Metanephros (tissue), 2 donors: ENCODE measurements at places on chromosomes 2 and 18. TPM values are rescaled to one million over a fixed set of nuclear protein-coding genes. Genes with fewer than 3 reads are reported as not detected.

Gene MGAT4A
- total RNA-seq = 24.2 TPM

Gene VRK2
- total RNA-seq = 13.8 TPM

Gene GPR35
- total RNA-seq = 2.5 TPM

Gene B3GNT2
- 29.5 TPM for total RNA-seq

Gene IL36RN
- total RNA-seq = not detected

Gene LIMS1
- 77.7 TPM for total RNA-seq

Gene FAM110C
- total RNA-seq = 12.0 TPM

Gene OSGEPL1
- 15.5 TPM for total RNA-seq

Gene RFTN2
- 12.9 TPM for total RNA-seq

Gene CELF4
- total RNA-seq = 4.3 TPM

Gene SPC25
- 4.3 TPM for total RNA-seq

Gene KCNK3
- 6.7 TPM for total RNA-seq

Gene METAP1D
- 15.4 TPM for total RNA-seq

Gene ASIC4
- total RNA-seq = 0.18 TPM

Gene CYRIA
- total RNA-seq = 3.7 TPM

Gene CRYBA2
- not detected for total RNA-seq

Gene ITGB6
- total RNA-seq = 21.3 TPM

Gene EHD3
- 26.4 TPM for total RNA-seq

Gene PRKAG3
- total RNA-seq = 5.0 TPM

Gene FAM161A
- total RNA-seq = 6.9 TPM

Gene RGPD3
- 0.29 TPM for total RNA-seq

Gene MARCO
- total RNA-seq = 1.3 TPM

Gene PLEKHH2
- 67.0 TPM for total RNA-seq

Gene RUFY4
- total RNA-seq = 0.29 TPM

Gene TMEM247
- total RNA-seq = not detected

Gene PROM2
- 34.7 TPM for total RNA-seq

Gene TRABD2A
- 1.1 TPM for total RNA-seq

Gene ANO7
- total RNA-seq = 1.6 TPM

Gene ZC3H6
- total RNA-seq = 12.8 TPM

Gene SAG
- total RNA-seq = not detected

Gene HOXD12
- 0.23 TPM for total RNA-seq

Gene DCDC2C
- 0.93 TPM for total RNA-seq

Gene TMEM198
- total RNA-seq = 4.6 TPM

Gene CXCR1
- 1.4 TPM for total RNA-seq

Gene NYAP2
- total RNA-seq = 0.12 TPM

Gene PIKFYVE
- total RNA-seq = 40.1 TPM

Gene DNAH7
- total RNA-seq = 10.6 TPM

Gene SULT1C2
- total RNA-seq = 47.5 TPM

Gene CHRND
- 5.5 TPM for total RNA-seq

Gene NEB
- total RNA-seq = 313 TPM

Gene TSPYL6
- total RNA-seq = not detected

Gene SOWAHC
- 18.5 TPM for total RNA-seq

Gene HRH4
- total RNA-seq = 0.23 TPM

Gene GYPC
- 113 TPM for total RNA-seq

Gene SPP2
- total RNA-seq = not detected

Gene L3MBTL4
- 10.7 TPM for total RNA-seq

Gene FANCL
- total RNA-seq = 32.5 TPM

Gene FSIP2
- total RNA-seq = 2.6 TPM

Gene UGT1A5
- total RNA-seq = not detected

Gene ZNF396
- 3.9 TPM for total RNA-seq

Gene LCT
- 0.06 TPM for total RNA-seq

Gene COL6A3
- total RNA-seq = 455 TPM

Gene ANKRD30B
- not detected for total RNA-seq

Gene AKAIN1
- not detected for total RNA-seq

Gene GKN1
- not detected for total RNA-seq
